CD4-positive, alpha-beta memory T cell (primary cell): ENCODE measurements at places on chromosomes 16 and 17.

- DNase-seq = no peak
Measured at GRCh38 chr17:18191236-18191667, 7.6 kb downstream of the ALKBH5 start.

- DNase-seq = no peak
Measured at GRCh38 chr17:60817192-60817591, 139.5 kb downstream of the BCAS3 start.

DNA sequence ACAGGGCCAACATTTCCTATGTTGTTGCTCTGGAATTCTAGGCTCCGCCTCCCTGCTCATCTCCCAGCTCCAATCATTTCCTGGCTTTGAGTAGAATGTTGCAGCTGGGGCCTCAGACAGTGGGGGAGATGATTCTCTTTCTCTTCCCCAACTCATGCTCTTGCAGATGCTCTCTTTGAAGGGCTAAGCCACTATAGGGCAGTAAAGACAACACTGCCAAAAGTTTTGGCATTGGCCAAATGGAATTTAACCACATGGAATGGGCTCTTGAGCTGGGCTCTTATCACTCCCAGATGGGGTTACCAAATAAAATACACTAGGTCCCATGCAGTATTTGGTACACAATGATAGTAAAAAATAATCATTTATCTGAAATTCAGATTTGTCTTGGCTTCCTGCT is 19.6 kb upstream of the EFCAB13 start:
- DNase-seq = no peak

DNA sequence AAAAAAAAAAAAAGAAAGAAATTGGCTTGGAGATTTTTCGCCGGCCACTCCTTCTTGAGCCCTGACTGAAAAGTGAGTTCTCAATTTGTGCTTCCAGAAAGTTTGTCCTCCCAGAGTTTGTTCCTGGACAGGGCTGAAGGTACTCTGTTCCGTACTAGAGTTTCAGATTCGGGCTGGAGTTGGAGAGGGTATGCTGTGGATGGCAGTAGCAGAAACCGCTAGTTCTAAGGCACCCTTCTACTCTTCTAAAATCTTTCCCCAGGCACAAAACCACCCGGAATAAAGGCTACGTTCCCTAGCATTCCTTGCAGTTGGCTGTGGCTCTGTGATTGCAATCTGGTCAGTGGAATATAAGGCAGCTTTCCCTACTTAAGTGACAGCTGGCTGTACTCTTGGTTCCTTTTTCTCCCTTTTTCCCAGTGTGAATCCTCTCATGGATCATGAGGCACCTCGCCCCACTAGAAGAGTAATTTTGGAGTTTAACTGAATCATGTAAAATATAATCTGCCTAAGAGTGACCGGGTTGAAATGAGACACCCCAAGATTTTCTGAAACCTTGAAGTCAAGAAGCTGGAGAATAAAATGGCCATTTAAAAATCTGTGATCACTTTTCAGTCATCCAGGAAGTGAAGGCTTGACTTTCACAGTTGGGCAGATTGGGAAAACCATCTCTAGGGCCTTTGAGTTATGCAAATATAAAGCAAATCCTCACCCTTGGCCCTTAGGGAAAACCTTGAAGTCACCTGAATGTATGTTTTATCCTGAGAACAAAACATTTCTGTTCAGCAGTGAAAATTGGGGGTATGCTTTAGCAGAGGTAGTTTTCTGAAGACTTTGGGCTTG is 901 bp upstream of the HEATR6 start:
- no peak for DNase-seq

GRCh38 chr17:7703584-7704479 is 1.2 kb upstream of the EFNB3 start:
- DNase-seq = no peak

DNA sequence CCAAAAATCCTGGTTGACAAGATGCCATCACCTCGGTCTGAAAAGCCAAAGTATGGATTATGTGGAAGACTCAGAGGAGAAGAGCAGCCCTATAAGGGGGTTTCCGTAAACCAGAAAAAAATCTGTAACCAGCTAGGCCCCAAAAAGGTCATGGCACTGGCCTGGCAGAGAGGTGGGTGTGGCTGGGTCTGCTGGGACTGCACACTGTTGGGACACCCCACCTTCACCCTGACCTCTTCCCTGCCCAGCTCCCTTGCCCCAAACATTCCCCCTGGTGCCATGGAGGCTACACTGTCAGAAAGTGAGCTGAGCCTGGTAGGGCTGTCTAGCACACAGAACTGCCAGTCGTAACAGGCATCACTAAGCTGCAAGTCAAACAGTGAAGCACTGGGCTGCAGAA is 6.5 kb downstream of the SLC47A2 start:
- no peak for DNase-seq

GRCh38 chr17:49787884-49788477 is 500 bp upstream of the KAT7 start:
- DNase-seq = no peak

DNA sequence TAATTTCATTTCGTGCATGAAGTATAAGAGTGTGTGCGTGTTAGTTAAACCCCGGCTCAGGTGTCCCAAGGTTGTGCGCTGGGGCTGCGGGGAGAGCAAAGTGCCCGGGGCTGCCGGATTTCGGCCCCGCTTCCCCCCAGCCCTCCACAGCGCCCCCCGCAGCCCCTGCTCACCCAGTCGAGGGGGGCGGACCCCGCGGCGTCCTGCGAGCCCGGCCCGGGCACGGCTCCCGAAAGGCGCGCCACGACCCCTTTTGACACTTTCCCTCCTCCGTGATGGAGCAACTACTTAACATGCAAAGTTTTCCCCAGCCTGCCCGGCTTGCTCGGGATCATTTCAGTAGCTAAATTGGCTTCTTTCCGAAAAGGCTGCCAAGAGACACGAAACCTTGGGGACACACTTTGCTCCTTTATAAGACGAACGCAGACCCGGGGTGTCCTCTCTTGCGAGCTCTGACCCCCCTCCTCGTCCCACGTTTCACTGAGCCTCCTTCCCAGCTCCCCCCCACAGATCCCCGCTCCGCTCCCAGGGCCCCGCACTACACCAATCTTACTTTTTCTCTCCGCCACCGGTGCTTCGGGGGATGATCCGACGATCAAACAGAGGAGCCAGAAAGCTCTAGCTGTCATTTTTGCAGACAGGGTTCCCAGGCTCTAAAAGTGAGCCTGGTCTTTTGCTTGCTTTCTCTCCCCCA is 552 bp downstream of the C17orf58 start:
- DNase-seq = peak; percentile 16

GRCh38 chr17:37642681-37643080 is 565 bp downstream of the DDX52 start:
- DNase-seq = no peak

DNA sequence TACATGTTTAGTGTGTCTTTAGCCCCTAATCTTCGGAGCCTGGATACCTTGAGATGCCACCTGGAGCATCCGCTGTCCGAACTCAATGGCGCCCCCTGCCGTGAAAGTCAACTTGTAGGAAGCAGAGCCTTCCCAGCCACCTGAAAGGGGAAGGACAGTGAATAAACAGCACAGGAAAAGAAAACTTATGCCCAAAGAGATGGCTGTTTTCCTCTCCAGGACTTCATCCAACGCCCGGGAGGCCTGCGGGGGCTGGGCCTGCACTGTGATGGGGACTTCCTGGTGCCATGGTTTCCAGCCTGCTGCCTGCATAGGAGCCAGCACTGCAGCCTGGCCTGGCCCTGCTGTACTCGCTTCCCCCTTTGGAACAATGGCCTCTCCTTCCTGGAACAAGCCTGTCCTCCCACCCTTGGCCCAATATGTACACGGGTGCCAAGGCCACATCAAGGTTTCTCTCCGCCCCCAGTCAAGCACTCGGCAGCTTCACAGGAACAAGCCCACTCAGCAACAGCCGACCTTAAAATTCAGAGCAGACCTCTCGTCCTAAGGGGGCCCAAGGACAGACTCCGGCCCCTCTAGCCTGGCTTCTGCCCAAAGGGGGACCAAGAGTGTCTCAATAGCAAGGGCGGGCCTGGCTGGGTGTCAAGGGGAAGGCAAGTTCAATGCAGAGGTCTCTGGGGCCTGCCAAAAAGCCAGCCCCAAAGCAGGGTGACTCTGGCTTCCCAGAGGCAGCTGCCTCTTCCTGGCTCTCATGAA is 4.5 kb upstream of the UNC13D start:
- DNase-seq = peak; percentile 78
